Astrocyte of the spinal cord (primary cell): ENCODE measurements at places on chromosomes 6 and 20.

- no peak for DNase-seq
Observed at GRCh38 chr20:63409834-63410435, 48.8 kb upstream of the CHRNA4 start.

DNA sequence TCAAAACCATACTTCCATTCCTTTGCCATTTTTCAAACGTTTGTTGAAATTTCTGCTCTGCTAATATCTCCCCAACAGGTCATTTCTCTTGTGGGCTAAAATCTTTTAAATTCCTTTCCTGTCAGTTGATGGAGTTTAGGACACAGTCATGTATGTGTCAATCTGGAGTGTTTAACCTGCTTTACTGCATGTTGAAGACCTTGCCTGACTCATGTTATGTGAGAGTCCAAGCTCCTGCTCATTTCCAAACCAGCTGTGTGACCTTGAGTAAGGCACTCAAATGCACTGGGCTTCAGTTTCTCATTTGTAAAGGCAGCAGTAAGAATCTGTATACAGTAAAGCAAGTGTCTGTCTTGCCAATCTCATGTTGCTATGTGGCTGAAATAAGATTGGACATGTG is 171.9 kb upstream of the SPACA1 start:
- DNase-seq: no peak

GRCh38 chr6:80165819-80166218 is 59.3 kb downstream of the BCKDHB start:
- DNase-seq: no peak

DNA sequence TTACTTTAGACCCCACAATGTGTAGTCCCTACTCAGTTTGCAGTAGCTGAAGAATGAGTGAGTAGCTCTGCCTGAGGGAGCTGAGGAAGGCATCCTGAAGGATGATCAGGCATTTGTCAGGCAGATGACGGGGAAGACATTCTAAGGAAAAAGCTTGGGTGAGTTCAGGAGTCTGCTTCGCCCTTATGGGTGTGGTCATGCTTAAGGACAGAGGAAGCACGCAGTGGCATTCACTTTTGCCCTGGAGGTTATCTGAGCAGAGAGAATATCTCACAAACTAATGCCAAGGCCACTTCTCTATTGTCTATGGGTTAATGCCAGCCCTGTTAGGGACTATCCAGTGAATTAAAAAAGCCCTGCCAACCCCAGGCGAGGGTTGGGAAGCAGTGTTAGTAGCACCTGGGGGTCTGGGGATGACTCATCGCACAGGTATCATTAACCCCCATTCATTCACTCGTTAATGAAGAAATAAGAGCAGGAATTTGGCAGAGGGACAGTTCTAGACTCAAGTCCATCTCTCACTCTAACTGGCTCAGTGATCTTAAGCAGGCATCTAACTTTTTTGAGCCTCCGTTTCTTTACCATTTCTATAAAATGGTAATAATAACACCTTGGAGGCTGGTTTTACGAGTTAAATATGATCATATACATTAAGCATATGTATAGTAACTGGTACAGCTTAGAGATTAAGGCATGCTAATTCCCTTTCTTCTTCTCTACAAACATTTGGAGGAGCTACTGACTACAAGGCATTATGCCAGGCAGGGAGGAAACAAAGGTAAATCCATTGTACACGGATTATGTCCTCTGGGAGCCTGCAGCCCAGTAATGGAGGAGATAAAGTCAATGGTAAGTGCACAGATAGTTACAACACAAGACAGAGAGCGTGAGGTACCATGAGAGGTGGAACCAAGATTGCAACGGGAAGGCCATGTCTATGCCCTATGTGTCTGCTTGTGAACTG is 93.2 kb upstream of the AKIRIN2 start:
- DNase-seq: no peak

DNA sequence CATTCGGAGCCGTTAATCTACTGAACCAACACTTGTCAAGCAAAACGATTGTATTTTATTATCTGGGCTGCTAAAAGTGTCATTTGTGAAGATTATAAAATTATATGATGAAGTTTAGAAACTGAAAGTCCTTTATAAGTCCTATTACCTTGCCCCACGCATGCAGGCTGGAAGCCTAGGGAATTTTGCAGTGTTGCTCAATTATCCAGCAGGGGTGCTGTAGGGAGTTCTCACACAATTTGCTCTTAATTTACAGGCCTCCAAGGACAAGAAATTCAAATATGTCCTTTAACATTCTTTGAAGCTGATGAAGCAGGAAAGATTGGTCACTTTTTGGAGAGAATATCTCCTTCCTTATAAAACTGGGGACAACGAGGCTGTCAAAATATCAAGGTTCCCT is 368.9 kb downstream of the LMBRD1 start:
- no peak for DNase-seq
